Skeletal muscle tissue (tissue), 5 donors: ENCODE measurements at places on chromosomes 1 and 21. TPM values are rescaled to one million over a fixed set of nuclear protein-coding genes. Genes with fewer than 3 reads are reported as not detected.

APCS gene
- 0.52 TPM for total RNA-seq

AQP10 gene
- total RNA-seq: not detected

SLFNL1 gene
- total RNA-seq: 0.52 TPM

NUDC gene
- total RNA-seq: 17.7 TPM

CACNA1S gene
- total RNA-seq: 43.3 TPM

C1orf94 gene
- not detected for total RNA-seq

DNASE2B gene
- total RNA-seq: not detected

PEX14 gene
- 7.3 TPM for total RNA-seq

SLC9C2 gene
- under 0.01 TPM for total RNA-seq

TFF1 gene
- not detected for total RNA-seq

GSTM2 gene
- total RNA-seq: 32.9 TPM
